ENCODE measurements at places on chromosomes 11 and 22.

GRCh38 chr11:64500176-64501013 is 90.6 kb upstream of the SLC22A12 start:
- DNase-seq = no peak

- DNase-seq = no peak
These were observed 49.8 kb downstream of the DKK3 start for GRCh38 chr11:11958403-11959231.

- peak; percentile 63 for DNase-seq
These were observed 77.5 kb downstream of the BLID start for GRCh38 chr11:122038543-122038942.

- peak; percentile 33 for DNase-seq
These were observed 99.8 kb downstream of the ATM start for GRCh38 chr11:108322666-108323065.

DNA sequence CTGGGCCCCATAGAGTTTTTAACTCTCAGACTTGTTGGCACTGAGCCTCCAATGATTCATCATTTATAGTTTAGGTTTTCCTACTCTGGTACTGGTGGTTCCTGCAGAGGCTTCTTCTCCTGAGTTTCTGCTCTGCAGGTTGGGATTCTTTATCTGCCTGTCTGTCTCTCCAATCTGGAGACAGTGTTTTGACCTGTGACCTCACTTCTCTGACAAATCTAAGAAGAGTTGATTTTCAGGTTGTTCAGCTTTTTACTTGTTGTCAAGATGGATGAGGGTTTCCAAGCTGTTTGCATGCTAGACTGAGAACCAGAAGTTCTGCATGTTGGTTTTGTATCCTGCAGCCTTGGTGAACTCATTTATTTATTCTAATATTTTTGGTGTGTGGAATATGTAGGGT is 63.9 kb downstream of the JAM3 start:
- no peak for DNase-seq

GRCh38 chr11:79084382-79084781 is 356.4 kb downstream of the TENM4 start:
- no peak for DNase-seq

- no peak for DNase-seq
These were observed 46.2 kb downstream of the MACROD1 start for GRCh38 chr11:64119700-64120099.

GRCh38 chr22:32696089-32696488 is 105.4 kb upstream of the TIMP3 start:
- no peak for DNase-seq

DNA sequence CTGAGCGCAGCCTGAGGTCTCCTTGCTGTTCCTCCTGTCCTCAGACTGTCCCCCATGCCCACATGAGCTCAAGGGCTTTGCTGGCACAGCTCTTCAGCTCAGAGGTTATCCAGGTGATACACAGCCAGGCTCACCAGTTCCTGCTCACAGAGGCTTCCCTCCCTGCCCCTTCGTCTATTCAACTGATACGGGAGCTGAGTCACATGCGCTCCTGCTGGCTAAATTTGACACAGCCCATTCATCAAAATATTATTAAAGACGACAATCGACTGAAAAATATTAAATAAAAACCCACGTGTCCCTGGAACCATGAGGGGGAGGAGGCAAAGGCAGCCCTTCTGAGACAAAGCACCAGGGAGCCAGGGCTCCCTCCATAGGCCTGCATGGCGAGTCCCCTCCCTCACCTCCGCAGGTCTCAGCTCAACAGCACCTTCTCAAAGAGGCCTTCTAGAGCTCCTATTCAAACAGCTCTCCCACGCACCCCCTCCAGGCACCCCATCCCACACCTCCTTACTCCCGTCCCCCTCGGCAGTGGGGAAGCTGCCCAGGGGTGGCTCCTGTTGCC is 40.5 kb downstream of the DUSP8 start:
- no peak for DNase-seq

DNA sequence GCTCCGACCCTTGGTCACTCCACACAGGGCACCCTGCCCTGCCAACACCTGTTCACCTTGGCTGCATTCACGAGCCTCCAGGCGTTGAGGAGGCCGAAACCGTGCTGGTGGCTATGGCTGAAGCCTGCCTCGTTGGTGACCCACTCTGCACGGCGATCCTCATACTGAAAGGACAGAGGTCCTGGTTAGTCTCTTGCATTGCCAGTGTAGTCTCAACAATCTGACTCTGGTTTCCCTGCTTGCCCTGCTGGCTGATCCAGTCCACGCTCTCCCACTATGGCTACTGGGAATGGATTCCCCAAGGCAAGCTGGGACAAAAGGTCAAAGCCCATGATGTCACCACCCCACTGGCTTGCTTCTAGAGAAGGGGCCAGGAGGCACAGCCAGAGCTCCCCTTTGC is 12.9 kb downstream of the PCSK7 start:
- no peak for DNase-seq

DNA sequence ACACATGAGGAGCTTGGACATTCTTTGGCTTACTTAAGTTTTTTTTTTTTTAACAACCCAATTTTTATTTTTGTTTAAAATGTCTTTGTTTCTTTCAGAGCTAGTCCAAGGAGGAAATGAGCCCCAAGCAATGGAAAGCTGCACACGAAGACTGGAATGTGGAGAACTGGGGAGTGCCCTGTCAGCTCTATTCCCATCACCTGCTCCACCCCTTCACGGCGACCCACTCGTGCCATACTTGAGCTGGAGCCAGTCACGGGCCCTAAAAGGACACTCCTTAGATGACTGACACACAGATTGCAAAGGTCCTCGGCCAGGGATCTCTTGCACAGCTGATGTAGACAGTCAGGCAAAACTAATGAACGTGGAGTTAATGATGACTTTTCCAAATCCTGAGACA is 10.6 kb upstream of the SLC25A18 start:
- DNase-seq = no peak

DNA sequence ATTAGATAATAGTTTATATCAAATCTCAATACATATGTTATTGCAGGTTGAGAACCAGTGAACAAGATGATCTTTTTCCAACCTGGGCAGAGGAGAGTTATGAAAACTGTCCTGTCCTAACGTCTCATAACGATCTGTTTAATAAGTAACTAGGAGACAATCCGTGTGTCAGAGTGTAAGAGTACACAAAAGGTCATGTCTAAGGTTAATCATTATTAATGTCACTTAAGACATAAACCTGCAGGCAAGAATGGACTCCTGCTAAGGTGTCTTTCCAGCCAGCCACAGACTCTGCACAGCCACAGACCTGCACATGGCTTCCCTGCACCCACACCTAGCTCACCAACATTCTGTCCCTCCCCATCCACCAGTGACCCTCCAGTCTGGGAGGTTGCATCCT is 10.1 kb downstream of the SLC5A4 start:
- no peak for DNase-seq

Measured in adipocyte (in vitro differentiated cells).